ENCODE measurements at places on chromosomes 11 and 22.

DNA sequence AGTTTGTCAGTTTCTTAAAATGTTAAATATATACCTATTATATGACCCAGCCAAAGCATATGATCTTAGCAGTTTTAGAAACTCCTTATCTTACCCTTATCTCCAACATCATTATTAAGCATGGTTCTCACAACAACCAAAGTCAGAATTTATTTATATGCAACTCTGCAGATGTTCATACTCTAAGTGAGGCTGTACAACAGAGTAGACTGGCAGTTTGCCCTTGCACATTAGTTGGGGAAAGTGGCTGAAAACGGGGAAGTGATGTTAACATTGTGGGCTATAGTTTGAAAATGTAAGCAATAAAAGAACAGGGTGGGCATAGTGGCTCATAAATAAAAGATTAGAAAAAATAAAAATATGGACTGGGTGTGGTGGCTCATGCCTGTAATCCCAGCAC, 49.7 kb downstream of the ATG16L2 start:
- DNase-seq, result no peak

- peak; percentile 51 for DNase-seq
Observed at GRCh38 chr11:65625628-65626342, 10.2 kb downstream of the PCNX3 start.

GRCh38 chr11:117497206-117497951, 169.7 kb downstream of the CEP164 start:
- no peak for DNase-seq

- DNase-seq, result no peak
Observed at GRCh38 chr11:119472186-119472855, 49.3 kb upstream of the THY1 start.

- DNase-seq, result peak; percentile 48
Observed at GRCh38 chr11:94623120-94623735, 56.1 kb downstream of the PIWIL4 start.

GRCh38 chr11:46856605-46857343, 10.7 kb upstream of the CKAP5 start:
- no peak for DNase-seq

DNA sequence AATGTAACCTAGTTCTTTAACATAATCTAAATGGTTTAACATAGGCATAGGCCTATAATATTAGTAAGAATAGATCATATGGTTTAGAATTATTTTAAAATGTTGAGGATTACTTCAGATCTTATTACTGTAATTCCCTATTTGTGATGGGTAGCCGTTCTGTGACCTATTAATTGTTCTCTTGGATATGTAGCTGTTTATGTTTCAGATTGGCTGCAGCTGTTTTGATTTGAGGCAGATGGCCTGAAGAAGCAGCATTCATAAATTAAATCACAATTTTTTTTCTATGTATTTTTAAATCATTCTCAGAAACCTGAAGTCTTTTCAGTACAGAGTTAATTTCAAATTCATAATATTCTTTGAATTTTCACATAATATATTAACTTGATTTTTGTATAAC, 104.5 kb downstream of the PDE3B start:
- DNase-seq, result no peak

GRCh38 chr11:120285256-120285655, 39.8 kb upstream of the TLCD5 start:
- DNase-seq, result no peak

GRCh38 chr11:76748948-76749347, 34.2 kb upstream of the TSKU start:
- no peak for DNase-seq

DNA sequence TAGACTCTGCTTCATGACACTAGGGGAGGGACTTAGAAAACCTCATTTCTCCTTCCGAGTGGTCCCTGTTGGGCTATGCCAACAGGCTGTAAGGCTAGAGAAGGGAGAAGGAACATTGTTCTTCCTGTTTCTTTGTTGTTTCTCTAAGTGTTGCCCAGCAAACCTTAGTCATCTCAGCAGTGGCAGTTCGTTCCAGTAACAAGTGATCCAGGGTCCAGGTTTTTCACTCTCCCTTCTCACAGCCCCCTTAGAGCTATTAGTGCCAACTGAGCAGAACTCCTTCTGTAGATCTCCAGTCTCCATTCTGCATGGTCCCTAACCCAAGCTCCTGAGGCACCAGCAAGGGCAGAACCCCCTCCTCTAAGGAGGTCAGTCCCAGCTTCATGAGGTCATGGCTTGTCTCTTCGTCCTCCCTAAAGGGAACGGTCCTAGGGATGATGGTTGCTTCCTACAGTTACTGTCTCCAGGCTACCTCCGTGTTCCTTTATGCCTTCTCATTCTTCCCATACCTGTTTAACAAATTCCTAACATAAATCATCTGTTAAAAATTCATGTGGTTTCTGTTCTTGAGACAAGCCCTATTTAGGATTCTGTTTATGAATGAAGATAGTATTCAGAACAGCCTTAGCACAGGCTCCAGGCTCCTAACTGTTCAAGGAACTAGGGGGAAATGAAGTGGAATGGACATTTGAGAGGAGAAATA, 168.6 kb upstream of the UBASH3B start:
- no peak for DNase-seq

DNA sequence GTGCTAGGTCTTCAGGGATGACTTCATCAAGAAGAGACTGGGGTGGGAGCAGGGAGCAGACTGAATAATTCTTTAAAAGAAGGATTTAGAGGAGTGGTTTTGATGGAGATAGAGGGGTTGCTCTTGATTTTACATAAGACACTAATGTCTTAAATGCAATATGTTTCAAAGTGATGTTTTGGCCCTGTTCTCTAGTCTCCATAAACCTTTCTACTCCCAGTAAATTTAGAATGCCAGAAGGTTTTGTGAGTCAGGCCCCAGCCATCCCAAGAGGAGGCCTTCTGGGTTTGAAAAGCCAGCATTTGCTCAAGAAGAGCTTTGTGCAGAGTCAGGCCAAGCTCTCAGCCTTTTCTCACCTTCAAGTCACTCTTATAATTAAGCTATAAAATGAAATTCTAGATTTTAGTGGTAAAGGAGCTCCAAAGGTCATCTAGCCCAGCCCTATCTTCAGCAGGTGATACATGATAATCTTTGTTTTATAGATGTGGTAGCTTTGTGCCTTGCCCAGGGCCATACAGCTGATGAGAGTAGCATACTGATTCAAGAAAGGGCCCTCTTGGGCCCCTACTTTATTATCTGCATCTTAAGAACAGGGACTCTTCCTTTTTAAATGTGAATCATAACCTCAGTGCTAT, 122.8 kb upstream of the MTNR1B start:
- no peak for DNase-seq

GRCh38 chr11:1082728-1083620, 8.3 kb downstream of the MUC2 start:
- DNase-seq, result no peak

- DNase-seq, result no peak
Observed at GRCh38 chr22:36921309-36922104, 8.1 kb downstream of the CSF2RB start.

GRCh38 chr11:61966734-61967115, 709 bp downstream of the FTH1 start:
- peak; percentile 56 for DNase-seq

- no peak for DNase-seq
Observed at GRCh38 chr11:129946256-129946655, 50.9 kb upstream of the NFRKB start.

DNA sequence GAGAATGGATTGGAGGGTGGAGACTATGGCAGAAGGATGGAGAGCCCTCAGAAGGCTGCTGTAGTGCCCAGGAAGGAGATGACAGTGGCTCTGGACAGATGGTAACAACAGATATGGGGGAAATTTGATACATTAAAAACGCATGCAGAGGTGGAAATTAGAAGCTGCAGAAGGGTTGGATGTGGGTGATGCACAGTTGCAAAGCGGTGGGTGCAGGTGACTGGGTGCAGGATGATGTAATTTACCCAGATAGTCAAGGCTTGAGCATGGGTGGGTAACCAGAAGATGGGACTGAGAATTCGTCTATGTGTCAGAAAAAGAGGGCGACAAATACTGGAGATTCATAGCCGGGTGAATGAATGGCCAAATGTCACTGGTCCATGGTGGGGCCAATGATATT, 570.3 kb downstream of the MN1 start:
- no peak for DNase-seq

DNA sequence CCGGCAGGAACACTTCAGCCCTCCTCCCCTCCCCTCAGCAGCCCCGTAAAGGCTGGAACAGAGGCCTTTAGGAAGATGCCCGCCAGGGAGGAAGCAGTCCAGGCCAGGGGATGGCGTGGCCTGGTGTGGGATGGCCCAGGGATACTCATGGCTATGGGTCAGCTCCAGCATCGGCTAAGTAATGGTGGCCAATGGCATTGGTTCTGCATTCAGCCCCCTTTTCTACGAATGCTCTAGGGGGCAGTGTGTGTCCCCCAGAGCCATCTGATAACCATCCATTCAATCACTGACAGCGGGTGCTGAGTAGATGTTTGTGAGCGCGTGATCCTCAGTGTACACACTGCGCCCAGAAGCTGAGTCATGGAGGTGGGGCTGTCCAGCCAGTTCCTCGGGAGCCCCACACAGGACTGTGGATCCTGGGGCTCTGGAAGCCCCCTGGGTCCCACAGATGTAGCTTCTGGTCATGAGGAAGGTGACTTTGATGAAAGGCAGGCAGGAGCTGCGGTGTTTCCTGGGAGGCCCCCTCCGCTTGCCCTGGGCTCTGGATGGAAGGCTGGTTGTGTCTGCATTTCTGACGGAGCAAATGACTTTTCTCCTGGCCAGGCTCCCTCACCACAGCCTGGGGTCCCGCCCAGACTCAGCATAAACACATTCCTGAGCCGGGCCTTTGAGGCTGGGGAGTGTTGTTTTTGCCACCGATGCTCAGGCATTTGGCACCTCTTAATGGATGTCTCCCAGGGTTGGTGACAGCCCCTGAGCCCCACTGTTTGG, 46.5 kb downstream of the FBLN1 start:
- no peak for DNase-seq

- no peak for DNase-seq
Observed at GRCh38 chr11:89667001-89667400, 43.1 kb upstream of the TRIM77 start.

- DNase-seq, result peak; percentile 86
Observed at GRCh38 chr22:45577746-45578523, 75.3 kb downstream of the FBLN1 start.

DNA sequence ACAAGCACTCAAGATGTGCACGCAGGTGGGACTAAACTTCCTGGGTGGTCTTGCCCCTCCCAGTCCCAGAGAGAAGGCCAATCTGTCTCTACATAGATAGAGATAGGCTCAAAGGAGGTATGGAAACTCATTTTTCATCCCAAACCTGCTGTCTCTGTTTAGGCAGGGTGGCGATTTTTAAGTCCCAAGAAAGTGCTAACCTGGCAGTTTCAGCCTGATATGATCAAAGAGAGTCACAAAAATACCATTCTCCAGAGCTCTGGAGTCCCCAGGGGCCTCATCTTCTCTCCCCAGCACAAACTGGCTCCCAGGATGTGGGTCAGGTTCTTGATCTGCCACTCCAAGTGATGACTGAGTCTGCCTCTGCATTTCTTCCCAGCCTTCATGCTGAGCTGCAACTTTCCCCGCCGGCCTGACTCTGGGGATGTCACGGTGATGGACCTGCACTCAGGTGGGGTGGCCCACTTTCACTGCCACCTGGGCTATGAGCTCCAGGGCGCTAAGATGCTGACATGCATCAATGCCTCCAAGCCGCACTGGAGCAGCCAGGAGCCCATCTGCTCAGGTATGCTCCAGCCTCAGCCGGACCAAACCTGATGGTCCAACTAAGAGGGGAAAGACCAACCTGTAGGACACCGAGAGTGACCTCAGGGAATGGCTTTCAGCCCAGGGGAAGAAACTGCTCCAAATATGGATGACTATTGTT, 129.5 kb downstream of the SEZ6L start:
- DNase-seq, result no peak

DNA sequence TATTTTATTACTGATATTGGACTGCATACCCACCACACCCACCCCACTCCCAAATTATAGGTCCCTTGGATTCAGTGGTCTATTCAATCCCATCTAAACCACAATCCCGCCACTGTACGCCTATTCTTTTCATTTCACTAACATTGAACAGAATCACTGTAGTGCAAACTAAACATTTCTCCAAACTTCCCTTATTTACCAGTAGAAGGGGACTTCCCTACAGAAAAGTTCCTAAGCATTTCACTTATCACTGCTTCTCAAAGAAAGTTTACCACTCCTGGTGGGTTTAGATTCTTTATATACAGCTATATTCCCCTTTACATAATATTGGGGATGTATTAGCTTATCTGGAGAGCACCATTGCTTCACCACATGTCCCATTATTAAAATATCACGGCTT, 29.3 kb downstream of the OR8B12 start:
- no peak for DNase-seq

- DNase-seq, result no peak
Observed at GRCh38 chr11:66546966-66547661, 411 bp downstream of the ACTN3 start.

DNA sequence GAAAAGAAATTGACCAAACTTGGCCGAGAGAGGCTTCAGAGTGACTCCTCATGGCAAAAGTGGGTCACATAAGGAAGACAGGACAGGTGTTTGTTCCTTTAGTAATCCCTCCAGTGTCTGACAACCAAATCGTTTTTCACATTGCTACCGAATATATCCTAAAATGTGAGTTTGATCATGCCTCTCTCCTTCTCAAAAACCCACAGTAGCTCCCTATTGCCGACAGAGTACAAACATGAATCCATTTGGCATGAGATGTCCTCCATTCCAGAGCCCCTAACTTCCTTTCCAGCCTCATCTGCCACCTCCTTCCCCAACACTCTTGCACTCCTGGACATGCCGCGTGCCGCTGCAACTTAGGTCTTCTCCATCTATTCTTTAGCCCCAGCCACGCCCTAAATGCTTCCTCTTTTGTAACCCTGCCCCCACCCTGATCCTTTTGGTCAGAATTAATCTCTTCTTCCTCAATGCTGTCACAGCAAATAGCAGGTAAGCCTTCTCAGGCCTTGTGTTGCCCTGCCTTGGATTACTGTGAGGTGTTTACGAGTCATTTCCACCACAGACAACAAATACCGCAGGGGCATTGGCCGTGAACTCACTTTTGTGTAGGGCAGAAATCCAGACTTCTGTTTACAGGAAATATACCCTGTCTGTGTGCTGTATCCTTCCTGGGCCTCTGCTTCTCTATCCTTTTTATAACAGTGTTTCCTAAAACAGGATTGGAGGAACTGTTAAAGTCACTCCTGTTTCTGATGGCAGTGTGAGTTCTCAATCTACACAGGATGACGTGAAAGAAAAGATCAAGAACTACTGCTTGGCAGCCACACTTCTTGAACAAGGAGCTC, 66.0 kb upstream of the FTH1 start:
- DNase-seq, result no peak

DNA sequence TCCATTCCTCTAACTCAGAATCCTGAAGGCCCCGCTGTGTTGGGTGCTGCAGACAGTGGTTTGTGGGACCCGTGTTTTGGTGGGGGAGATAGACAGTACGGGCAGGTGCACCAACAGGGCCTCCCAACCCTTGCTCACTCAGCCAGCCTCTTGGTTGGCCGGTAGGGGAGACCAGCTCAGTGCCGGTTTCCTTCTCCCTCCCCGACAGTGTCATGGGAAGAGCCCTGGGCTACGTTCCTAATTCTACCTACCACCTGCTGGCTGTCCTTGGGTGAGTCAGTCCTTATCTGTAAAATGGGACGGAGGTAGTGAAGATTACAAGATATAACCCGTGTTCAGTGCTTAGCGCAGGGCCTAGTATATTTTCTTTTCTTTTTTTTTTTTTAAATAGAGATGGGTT, 5.9 kb downstream of the TMEM134 start:
- DNase-seq, result no peak

All from stimulated activated CD4-positive, alpha-beta T cell treated with anti-CD3 and anti-CD28 coated beads, Interleukin-15, amount 100 ng/mL, for 24 hours (primary cell).